Stimulated activated CD4-positive, alpha-beta T cell treated with anti-CD3 and anti-CD28 coated beads, Interleukin-1b, Interleukin-23, amount 100 ng/mL, for 24 hours (primary cell): ENCODE measurements at places on chromosomes 7 and 10.

GRCh38 chr7:15326044-15326644, 235.7 kb downstream of the AGMO start:
- no peak for DNase-seq

GRCh38 chr10:62402508-62402907, 28.3 kb downstream of the ZNF365 start:
- no peak for DNase-seq

GRCh38 chr10:49700997-49701396, 21.5 kb downstream of the C10orf53 start:
- DNase-seq: no peak

- DNase-seq: no peak
Observed at GRCh38 chr10:71316786-71317160, 2.3 kb upstream of the SLC29A3 start.

- DNase-seq: no peak
Observed at GRCh38 chr10:131998050-131998844, 16.5 kb upstream of the BNIP3 start.

DNA sequence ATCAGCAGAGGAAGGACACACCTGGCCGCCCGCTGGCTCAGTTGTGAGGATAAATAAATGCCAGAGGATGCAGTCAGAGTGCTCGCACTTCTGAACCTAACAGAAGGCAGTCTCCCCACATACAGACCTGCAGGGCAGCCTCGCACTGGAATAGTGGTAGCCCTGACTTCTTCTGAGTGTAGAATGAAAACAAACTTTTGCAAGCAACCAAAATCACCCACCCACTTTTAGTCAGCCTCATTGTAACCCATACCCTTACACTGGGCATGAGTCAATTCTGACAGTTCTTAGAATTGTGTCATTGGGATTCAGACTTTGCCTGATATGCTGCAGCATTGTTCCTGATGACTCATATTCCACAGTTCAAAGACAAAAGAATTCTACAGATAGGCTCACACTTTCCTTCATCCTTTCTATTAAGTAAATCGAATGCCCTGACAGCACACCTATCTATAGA, 167.0 kb upstream of the CDK1 start:
- DNase-seq: no peak

GRCh38 chr7:102463841-102464576, 654 bp downstream of the ALKBH4 start:
- DNase-seq: no peak

- no peak for DNase-seq
Observed at GRCh38 chr10:48784031-48784430, 99.4 kb downstream of the WDFY4 start.

GRCh38 chr7:18202315-18203045, 174.8 kb upstream of the PRPS1L1 start:
- DNase-seq: no peak
